Activated T-helper 17 cell treated with anti-CD3 and anti-CD28 coated beads, Interleukin-2, amount 50 U/mL, for 72 hours (primary cell): ENCODE measurements at places on chromosomes 4 and X.

- ATAC-seq: no peak
Observed at GRCh38 chrX:100413229-100413628, 3.2 kb upstream of the PCDH19 start.

DNA sequence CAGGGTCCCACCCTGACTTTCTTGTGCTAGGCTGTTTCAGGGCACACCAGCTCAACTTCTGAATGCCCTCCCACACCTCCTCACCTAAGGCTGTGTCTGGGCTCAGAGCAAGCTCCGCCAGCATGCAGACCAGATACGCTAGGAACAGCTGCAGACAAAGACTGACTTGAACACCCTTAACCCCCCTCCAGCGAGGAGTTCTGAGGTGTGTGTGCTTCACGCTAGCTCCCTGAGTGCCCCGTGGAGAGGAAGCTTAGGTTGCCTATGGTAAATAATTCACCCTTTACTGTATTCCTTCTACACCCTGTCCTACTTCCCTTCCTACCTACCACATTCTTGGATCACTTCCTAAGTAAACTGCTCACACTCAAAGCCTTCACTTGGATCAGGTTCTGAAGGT lies 115.0 kb downstream of the VCX3B start:
- ATAC-seq: no peak

DNA sequence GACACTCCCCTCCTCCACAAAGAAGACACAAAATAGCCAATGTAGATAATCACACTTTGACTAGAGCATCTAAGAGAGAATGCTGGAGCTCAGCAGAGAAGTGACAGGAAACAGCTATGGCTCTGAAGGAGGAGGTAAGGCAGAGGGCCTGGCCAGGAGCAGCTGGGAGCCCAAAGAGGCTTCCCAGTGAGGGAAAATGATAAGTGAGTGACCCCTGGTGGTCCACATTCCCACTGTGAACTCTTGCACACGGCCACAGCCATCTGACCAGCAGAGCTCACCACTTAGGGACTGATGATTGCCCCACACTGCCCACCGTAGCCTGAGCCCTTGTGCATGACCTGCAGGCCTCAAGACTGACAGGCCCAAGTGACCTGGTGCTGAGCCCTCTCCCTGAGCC lies 162.7 kb upstream of the GALNTL6 start:
- ATAC-seq: no peak

DNA sequence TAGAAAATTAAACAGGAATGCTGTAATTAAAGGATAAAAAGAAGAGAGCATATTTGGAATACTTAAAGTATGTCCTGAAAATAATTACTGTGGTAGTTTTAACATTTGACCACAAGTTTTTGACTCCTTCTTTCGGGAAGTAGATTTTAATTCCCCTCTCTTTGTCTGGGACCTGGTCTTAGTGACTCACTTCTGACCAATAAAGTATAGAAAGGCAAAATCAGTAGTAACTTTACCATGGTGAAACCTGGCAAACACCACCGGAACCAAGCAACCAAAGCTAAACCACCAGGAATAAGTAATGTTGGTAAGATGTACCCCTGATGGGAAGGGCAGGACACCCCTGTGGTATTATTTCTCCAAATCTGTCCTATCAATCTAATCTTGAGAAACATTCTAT lies 314.8 kb downstream of the PDHA2 start:
- no peak for ATAC-seq

GRCh38 chr4:78056265-78057129 lies 626 bp upstream of the FRAS1 start:
- ATAC-seq: peak; percentile 54

DNA sequence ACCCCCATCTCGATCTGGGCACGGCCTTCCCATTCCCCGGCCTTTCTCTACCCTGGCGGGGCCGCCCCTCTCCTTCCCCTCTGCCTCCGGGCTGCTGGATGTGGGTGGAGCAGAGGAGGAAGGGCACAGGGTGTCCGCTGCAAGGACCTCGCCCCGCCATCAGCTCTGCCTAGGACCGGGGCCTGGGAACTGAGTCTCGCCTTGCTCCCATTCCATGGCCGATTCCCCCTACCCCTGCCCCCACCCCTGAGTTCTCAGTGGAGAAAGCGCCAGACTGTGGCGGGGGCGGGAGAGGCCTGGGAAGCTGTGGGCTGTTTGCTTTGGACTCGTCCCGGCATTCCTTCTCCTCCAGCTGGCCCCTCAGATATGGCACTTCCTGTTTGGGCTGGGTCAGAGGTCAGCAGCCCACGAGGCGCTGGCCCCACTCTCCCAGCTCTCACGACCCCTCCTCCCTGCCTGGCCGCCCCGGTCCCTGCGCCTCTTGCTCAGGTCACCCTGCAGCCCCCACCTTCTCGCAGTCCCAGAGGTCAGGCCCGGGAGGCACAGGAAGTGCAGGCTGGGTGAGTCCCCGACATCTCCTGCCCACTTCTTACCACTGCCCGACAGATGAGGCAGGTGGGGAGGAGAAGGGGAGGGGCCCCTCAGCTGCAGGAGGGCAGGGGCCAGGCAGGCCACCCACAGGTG lies 6.4 kb upstream of the BGN start:
- no peak for ATAC-seq

DNA sequence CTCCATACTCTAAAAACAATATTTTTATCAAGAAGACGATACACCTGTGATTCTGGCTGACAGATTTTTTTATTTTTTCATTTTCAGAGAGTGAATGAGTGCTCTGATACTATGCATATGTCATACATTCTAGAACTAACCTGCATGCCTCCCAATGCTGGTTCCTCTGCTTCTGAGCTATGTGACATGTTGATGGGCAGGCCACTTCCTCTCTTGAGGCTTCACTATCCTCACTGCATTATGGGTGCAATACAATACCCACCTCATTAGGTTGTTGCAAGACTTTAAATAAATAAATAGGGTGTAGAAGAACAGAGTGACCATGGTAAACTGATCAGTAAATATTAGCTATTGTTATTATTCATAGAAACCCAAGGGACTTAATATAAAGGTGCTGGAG lies 408.3 kb downstream of the HNRNPD start:
- ATAC-seq: no peak

- ATAC-seq: no peak
Observed at GRCh38 chrX:5979338-5979737, 249.3 kb downstream of the NLGN4X start.

GRCh38 chr4:142091085-142091513 lies 454.7 kb downstream of the IL15 start:
- no peak for ATAC-seq

DNA sequence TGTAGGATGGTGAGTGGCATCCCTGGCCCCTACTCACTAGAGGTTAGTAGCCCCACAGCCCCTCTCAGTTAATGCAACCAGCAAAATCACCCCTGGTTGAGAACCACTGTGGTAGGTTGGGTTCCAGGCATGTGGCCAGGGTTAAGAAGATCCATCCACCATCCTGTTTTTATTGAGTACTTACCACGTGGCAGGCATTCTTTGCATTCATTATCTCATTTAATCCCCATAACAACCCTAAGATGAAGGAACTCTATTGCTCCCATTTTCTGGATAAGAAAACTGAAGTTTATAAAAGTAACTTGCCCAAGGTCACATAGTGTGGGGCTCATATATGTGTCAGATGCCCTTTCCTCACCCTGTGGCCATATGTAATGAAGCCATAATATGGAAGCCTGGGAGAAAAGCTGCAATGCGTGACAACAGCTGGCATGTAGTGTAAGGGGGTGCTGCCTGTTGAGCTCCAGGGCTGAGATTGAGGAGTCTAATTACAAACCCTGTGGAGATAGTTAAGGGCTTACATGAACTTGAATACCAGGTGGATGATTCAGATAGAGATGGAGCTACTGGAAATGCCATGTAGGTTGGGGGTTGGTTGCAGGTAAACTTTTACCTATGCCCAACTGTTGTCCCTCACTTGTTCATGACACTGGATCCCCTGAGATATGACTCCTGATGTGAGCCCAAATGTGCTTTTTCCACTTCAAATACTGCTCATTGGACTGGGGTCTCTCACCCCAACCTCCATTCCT lies 100.2 kb upstream of the PGRMC2 start:
- no peak for ATAC-seq
